ENCODE measurements at places on chromosomes 3 and 15.

- DNase-seq: no peak
These were observed 189.8 kb downstream of the NTRK3 start for GRCh38 chr15:88066636-88067330.

- DNase-seq: no peak
These were observed 112.1 kb upstream of the AGBL1 start for GRCh38 chr15:85967553-85967952.

GRCh38 chr15:61079529-61079928 is 149.6 kb downstream of the RORA start:
- DNase-seq: no peak

GRCh38 chr3:133452641-133453319 is 52.9 kb downstream of the BFSP2 start:
- DNase-seq: no peak

GRCh38 chr3:47836986-47837385 is 34.0 kb downstream of the DHX30 start:
- DNase-seq: no peak

DNA sequence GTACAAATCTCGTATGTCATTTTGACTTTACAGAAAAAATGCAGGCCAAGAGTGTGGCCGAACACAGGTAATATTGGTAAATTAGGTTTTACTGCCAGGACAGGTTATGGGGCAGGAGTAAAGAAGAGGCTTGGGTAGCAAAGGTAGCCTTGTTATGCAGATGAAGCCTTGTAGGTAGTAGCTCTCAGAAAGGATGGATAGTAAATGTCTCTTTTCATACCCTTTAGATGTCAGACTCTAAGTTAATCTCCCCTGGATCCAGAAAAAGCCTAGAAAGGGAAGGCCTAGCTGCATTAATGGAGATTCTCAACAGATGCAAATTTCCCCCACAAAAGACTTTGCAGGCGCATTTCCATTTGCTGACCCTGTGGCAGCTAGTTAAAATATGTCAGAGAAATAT is 1445.1 kb upstream of the CADM2 start:
- DNase-seq: no peak

GRCh38 chr3:15051531-15051930 is 13.6 kb downstream of the MRPS25 start:
- no peak for DNase-seq

GRCh38 chr3:155323063-155323666 is 29.7 kb upstream of the STRIT1 start:
- DNase-seq: no peak

GRCh38 chr3:71891483-71891882 is 106.5 kb upstream of the PROK2 start:
- no peak for DNase-seq

DNA sequence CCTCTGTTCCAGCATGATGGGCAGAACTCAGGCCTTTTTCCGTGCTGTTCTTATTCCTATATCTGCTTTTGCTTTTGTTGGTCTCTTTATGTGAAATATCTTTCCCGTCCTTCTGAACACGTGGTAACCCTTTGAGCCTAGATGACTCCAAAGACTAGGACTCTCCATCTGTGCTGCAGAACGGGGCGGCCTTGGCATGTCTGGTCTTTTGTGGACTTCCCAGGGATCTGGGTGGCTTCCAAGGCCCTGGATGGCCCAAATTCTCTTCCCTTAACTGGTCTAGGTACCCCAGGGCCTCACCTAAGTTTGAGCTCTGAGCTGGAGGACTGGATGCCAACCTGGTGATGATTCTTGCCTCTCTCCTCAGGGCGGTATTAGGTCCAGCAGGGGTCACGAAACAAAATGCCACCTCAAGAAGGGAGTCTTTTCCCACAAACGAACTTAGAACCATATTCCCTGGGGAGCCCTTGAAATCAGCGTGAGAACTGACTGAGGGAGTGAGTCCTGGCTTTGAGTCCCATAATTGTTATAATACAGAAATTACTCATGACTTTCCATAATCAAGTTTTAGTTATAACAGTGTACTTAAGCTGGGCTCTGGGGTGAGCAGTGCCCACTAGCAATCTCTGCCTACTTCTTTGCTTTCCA is 13.8 kb downstream of the TLNRD1 start:
- DNase-seq: no peak
